Activated CD8-positive, alpha-beta memory T cell treated with anti-CD3 and anti-CD28 coated beads for 1 hour (primary cell): ENCODE measurements at places on chromosomes 6 and 20.

DNA sequence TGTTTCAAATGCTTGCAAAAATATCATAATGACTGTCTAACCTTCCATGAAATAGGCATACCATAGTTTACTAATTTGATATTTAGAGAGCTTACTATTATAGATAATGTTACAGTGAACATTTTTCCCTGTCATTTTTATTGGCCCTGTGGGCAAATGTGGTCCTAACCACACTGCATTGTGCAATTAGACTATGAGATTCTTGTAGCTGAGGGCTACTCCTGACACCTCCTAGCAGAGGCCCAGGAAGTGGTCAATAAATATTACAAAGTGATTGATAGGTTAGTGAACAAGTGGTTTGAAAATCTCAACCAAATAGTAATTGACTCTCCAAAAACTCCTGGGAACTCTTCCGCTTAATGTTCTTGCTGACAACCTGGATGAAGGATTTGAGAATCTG is 160.5 kb upstream of the KCNG1 start:
- DNase-seq, result no peak

DNA sequence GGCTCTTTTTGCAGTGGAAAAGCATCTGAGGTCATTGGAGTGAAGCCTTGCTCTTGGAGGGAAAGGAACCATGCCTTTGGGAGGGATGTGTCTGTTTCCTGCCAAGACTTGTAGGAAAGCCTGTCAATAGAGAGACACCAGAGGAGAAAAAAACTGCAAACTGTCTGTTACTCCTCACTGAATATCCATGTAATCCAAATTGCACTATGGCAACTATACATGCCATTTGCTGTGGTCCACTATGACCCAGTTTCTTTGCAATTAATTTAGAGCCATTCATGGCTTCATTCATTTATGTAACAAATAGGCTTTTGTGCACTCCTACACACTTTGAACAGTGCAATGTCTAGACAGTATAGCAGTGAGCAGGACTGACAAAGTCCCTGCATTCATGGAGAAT is 296.5 kb downstream of the SLC35F1 start:
- no peak for DNase-seq

DNA sequence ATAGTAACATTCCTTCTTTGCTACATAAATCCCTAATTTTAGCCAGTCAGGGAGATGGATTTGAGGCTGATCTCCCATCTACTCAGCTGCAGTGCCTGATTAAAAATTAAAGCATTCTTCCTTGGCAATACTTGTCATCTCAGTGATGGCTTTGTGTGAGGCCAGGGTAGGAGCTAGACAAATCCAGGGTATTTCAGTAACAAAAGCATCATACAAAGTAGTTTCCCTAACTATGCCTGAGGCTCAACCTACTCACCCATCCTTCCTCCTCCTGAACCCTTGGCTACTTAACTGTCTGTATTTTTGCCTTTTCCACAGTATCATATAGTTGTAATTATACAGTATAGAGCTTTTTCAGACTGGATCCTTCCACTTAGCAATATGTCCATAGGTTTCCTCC is 37.7 kb downstream of the HLA-DRB5 start:
- no peak for DNase-seq

DNA sequence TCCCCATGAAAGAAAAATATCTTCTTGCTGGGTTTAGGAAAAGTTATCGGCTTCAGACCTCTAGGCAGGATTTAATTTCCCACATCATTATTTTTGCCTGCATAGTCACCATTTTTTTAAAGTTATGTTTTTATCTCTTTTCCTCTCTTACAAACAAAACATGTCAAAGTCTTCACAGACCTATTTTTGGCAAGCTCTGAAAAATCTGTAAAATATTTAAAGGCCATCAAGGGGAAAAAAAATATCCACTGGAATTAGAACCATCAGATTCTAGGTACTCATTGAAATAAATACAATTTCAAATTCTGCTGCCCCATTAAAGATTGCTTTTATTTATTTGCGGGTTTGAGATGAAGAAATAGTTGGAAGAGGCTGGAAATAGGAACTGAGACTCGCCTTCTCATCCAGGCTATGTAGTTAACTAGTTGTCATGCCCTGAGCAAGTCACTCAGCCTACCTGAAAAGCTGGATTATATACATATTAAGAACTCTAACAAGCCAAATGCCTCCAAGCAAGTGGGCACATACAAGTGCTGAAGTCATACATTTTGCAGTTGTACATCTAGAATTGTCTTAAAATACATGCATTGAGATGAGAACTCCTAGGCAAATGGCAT is 101.7 kb upstream of the SASH1 start:
- no peak for DNase-seq

DNA sequence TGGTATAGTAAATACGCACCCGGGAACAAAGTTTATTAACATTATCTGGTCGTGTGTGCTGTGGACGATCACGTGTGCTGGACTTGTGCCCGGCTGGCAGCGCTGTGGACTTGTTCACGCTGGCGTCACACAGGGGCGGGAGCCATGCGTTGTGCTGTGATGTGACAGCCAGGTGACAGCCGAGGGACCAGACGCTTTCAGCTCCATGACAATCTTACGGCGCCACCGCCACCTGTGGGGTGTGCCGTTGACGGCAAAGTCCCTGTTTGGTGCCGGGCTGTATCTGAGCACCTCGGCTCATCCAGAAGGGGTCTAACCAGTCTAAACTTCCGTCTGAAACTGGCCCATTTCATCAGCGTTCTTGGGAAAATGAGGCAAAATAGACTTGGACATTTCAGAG is 25.2 kb downstream of the DLL1 start:
- no peak for DNase-seq

GRCh38 chr6:110322151-110322873 is 35.8 kb downstream of the METTL24 start:
- no peak for DNase-seq

DNA sequence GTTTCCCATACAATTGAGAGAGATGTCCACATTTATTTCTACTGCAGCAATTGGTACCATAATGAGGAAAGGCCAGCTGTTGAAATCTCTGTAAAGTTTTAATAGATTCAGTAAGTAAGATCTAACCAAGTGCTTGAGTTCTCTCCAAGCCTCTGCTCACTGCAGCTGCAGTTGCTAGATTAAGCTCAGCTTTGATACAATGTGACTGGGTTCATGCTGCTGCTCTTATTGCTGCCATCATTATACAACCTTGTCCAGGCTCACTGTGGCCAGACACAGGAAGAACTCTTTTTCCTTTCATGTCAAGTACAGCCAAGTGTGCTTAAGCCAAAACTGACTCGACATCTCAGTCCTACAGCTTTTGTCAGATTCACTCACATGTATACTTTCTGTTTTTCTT is 423.5 kb downstream of the GJA1 start:
- DNase-seq, result no peak

GRCh38 chr6:138805016-138805765 is 9.3 kb downstream of the ECT2L start:
- DNase-seq, result no peak

- no peak for DNase-seq
Observed at GRCh38 chr6:17478946-17479345, 85.6 kb downstream of the CAP2 start.

- DNase-seq, result no peak
Observed at GRCh38 chr20:3864518-3864917, 17.9 kb downstream of the MAVS start.

- DNase-seq, result no peak
Observed at GRCh38 chr6:170279426-170279825, 11.5 kb downstream of the DLL1 start.

GRCh38 chr6:74268815-74269599 is 573.0 kb downstream of the CD109 start:
- DNase-seq, result no peak

DNA sequence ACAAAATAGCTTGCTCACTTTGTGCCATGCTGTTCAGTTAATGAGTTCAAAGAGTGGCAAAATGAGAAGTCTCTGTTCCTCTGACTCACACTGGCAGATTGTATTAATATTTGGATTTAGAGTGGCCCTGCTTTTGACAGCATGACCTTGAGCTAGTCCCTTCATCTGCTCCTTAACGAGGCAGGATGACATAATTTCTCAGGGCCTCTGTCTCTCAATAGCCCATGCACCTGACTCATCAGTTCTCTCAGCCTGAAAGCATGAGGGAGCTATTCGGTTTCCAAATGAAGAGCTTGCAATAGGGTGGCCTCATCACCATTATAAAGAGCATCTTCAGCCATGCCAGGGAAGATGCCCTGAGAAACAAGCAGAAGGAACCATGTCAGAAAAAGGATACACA is 38.2 kb downstream of the CAP2 start:
- no peak for DNase-seq

GRCh38 chr6:132590362-132590761 is 821 bp upstream of the TAAR5 start:
- DNase-seq, result no peak

DNA sequence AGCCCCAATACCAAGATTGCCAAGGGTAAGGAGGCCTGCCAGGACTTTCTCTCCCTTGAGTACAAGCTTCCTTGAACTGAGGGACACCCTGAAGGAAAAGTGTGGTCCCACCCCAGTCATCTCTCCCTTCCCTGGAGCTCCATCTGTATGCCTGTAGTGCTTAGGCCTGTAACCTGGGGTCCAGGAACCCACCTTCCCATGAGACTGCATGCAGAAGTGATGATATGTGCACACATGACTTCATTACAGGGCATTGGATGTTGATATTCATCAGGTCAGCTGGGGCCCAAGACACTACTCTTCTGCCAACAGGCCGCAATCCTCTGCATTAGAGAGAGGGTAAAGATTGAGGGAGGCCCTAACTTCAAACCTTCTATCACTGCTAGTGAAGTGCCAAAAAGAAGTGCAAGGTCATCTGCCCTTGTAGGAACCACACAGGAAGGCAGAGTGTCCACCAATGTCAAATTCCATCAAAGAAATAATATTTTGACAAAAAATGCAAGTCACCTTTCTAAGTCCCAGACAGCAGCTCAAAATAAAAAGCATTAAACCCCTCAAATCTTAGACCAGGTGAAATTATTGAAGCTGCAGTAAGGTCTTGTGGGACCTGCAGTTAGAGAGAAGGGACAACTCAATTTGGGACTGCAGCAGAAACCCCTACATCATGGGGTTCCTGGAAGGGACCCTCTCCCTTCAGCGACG is 5.1 kb downstream of the HLA-F start:
- no peak for DNase-seq

- no peak for DNase-seq
Observed at GRCh38 chr6:27810768-27811450, 101.3 kb downstream of the OR2B2 start.

- DNase-seq, result no peak
Observed at GRCh38 chr6:103729658-103730057, 1130.1 kb downstream of the HACE1 start.

DNA sequence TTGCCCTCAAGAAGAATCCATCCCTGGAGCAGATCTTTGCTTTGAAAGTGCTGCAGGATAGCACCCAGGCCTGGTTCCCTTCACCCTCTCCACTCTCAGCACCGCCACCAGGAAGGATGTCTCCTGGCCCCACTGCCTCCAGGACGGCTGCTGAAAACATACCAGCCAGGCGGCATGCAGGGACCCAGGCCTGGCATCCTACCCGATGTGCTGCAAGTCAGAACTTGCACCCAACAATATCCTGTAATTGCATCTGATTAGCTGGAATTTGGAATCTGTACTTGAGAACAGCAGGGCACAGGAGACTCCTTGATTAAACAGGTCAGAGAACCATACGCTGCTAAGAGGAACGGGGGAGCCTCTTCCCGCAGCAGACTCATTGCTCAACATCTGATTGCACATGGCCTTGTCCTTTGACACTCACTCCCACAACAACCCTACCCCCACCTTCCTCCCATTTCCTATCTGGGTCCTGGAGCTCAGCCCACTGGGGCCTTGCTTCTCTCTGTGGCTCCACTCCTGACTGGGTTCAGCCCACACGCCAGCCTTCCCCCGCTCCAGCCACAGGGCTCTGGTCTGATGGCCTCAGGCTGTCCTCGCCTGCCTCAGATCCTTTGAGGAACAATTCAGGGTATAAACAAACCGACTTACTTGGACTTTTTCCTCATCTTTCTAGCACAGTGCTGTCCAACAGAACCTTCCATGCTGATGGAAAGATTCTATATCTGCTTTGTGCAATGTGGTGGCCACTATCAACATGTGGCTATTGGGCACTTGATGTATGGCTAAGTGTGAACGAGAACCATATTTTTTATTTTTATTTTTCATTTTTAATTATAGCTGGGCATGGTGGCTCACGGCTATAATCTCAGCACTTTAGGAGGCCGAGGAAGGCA is 78.0 kb downstream of the FGD2 start:
- no peak for DNase-seq

- no peak for DNase-seq
Observed at GRCh38 chr6:24500683-24501082, 5.9 kb downstream of the ALDH5A1 start.

DNA sequence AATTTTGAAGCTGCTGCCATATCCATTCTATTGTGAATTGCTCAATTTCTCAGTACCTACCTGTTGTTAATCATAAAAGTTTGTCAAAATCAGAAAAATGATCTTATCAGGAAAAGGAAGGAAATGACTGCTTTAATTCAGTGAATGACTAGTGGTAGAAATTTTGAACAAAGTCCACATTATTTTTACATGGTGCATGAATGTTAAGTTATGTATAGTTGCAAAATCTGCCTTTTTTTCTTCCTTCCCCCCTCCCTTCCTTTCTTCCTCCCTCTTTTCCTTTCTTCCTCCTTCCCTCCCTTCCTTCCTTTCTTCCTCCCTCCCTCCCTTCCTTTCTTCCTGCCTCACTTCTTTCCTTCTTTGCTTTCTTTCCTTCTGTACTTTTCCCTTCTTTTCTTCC is 127.1 kb upstream of the TSHZ2 start:
- DNase-seq, result no peak

GRCh38 chr6:148973538-148974208 is 226.8 kb downstream of the UST start:
- DNase-seq, result no peak

GRCh38 chr6:45428727-45429126 is 51.0 kb upstream of the SUPT3H start:
- no peak for DNase-seq

- no peak for DNase-seq
Observed at GRCh38 chr20:63416631-63417030, 55.5 kb upstream of the CHRNA4 start.

DNA sequence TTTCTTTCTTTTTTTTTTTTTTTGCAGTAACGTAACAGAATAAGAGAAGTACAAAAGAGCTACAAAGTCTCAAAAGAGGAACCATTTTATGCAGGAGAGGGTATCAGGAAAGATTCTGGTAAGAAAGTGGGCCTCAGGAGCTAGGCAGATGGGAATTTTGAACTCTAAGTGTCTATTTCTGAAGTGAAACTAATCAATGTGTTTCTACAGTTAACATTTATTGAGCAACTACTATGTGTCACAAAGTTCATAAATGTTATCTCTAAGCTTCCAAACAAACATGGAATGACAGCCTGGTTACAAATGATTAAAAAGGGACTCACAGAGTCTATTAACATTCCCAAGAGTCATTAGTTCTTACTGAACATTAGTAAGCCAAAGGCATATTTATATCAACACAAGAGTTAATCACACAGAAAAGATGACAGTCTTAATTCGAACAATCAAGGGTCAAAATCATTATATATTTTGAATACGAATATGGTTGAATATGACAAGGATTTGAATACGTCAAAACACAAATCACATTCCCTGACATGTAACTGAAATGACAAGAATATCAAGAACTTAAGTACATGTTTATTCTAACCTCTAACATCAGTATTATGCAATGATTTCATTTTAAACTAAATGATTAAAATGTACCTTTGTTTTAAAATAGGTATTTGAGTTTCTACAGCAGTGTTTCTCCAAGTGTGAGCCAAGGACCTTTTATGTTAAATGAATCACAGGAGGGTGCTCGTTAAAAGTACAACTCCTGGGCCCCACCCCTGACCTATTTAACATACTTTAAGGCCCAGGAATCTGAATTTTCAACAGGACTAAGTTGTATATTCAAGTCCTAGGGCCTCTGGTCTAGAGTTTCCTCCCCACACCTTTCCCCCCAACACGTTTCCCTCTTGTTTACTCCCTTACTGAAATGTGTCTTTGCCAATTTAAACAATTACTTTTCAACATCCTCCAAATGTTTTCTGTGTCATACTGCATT is 89.7 kb downstream of the ATXN1 start:
- no peak for DNase-seq
